ENCODE measurements at places on chromosomes 2 and 18. TPM values are rescaled to one million over a fixed set of nuclear protein-coding genes. Genes with fewer than 3 reads are reported as not detected.

The NDUFAF7 gene
- 16.1 TPM for total RNA-seq

The DLGAP1 gene
- 0.27 TPM for total RNA-seq

The ACYP2 gene
- 5.7 TPM for total RNA-seq

The NPPC gene
- total RNA-seq = not detected

The SLC9A2 gene
- under 0.01 TPM for total RNA-seq

The STEAP3 gene
- total RNA-seq = 27.9 TPM
